ENCODE measurements at places on chromosomes 6 and 20.
A peak's percentile ranks its signal among the peaks of the same experiment; 100 is the strongest.

- DNase-seq, result no peak
These were observed 37.9 kb upstream of the JARID2 start for GRCh38 chr6:15207923-15208322.

DNA sequence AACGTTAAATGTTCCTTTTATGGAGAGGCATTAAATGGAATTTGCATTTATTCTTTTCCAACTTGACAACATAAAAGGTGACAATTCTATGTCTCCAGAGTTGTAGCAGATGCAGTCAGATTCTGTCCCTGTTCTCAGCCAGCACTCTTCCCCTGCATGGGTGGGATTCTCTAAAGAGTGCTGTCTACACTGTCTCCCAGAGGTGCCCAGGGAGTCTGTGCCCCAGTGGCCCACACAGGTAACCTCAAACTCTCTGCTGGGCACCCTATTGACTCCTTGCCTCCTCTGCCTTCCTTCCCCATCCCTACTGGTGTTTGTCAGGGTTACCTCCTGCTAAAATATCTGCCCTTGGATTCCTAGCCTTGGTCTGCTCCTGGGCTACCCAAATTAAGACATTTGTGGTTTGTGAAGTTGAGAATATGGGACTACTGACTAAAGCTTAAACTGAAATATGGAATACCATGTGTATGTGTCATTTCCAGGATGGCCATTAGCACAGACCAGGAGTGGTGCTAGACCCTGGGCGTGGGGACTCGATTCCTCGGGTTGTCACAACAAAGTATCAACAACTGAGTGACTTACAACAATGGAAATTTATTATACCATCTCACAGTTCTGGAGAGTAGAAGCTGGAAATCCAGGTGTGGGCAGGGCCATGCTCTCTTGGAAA is 284.7 kb downstream of the CDH26 start:
- DNase-seq, result no peak

- no peak for DNase-seq
These were observed 30.5 kb downstream of the CDKAL1 start for GRCh38 chr6:20564777-20565176.

GRCh38 chr20:18058661-18059467 is 1.1 kb upstream of the OVOL2 start:
- DNase-seq, result peak; percentile 89

DNA sequence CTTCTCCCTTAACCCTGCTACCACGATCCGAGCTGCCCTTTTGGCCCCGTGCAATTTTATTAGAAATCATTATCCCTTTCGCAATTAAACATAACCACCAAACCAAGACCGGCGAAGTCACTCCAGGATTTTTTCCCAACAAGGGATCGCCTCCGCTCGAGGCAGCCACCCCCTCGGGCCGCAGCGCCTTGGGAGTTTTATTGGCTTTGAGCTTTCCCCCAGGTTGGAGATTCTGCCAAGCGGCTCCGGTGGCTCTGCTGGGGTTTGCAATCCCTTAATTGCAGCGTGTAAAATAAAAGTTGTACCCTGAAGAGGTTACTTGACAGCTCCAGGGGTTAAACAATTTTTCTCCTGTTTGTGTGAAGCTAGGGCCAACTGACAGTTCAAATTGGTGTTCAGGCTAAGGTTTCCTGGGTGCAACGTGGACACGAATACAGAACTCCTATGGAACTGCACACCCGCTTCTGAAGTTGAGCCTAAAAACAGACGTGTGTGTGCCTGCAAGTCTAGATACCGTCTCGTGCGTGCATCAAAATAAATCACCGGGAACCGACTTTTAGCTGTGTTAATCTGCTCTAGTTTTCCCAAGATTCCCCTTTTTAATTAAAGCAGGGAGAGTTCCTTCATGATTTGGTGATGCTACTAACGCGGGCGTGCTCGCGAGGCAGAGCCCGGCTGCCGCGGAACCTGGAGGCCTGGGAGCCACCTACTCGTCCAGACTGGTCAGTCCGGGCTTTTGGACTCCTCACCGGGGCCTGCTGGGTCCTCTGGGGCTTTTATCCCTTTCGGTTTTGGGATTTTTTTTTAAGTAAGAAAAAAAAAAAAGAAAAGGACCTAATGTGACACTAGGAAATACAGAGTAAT is 975 bp upstream of the TFAP2A start:
- DNase-seq, result no peak

DNA sequence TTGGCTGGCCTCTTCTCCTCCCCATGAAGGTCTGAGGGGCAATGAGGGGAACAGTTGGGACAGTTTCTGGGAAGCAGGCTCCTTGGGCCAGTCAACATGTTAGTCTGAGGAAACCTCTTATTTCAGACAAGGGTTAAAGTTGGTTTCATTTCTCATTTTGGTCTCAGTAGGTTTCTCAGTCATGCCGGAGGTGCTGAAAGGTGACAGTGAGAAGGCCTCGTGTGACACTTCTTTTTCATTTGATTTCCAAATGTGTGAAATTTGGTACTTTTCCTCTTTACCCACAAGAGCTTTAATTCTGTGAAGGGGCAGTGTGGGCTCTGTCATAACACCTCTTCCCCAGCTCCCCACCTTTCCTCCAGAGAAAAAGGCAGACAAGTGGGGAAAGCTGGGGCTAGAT is 7.5 kb upstream of the GLP1R start:
- DNase-seq, result no peak

DNA sequence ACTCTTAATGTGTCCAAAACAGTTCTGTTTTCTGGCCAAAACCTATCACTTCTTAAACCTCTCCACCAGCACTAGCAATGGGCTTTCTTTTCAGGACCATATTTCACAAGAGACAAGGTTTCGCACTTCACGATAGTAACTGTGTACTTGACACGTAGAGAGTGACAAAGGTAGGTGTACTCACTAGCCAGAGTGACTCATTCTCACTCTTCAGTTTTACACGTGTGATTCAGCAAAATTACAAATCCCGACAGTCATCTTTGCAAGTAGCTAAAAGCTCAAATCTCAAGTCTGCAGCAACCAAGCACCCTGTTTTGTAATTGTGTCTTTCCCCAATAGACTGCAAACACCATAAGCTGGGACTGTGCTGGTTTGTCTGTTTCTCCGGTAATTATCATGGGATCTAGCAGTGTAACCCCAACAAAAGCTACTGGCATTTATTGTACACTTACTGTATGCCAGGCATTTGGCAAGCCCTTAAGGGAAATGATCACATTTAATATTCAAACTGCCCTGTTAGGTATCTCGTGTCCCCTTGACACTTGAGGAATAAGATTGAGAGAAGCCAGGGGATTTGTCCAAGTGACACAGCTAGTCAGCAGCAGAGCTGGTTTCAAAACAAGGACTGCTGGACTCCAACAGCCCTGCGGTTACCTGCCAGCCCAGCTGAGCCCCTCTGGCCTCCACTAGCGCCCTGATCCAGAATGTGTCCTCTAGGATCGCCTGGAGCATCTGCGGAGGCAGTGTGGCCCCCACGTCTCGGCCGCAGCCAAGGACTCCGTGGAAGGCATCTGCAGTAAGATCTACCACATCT is 9.9 kb downstream of the PCIF1 start:
- DNase-seq, result no peak

DNA sequence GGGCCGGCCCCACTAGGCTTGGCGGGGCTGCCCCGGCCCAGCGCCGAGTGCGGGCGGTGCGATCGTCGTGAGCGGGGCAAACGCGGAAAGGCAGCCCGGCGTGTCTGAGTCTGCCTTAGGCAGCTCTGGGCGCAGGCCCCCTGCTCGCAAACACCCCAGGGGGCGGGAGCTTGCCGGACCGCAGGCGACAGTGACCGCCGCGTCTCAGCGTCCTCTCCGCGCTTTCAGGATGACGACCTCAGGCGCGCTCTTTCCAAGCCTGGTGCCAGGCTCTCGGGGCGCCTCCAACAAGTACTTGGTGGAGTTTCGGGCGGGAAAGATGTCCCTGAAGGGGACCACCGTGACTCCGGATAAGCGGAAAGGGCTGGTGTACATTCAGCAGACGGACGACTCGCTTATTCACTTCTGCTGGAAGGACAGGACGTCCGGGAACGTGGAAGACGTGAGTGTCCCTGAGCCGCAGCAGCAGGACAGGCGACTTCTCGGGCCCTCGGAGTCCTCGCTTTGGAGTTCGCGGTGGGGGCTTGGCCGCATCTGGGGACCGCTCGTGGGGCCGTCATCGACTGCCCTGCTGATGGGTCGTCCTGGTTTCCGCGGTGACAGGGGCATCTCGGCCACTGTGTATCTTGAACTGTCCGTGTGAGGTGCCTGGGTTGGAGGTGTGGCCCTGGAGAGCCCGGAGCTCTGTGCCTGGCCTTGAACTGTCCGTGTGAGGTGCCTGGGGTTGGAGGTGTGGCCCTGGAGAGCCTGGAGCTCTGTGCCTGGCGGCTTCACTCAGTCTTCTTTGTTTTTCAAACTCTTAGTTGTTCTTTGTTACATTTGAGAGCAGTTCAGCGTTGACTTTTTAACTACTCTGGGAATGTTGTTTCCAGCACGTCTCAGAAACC is 786 bp downstream of the ADRM1 start:
- no peak for DNase-seq

DNA sequence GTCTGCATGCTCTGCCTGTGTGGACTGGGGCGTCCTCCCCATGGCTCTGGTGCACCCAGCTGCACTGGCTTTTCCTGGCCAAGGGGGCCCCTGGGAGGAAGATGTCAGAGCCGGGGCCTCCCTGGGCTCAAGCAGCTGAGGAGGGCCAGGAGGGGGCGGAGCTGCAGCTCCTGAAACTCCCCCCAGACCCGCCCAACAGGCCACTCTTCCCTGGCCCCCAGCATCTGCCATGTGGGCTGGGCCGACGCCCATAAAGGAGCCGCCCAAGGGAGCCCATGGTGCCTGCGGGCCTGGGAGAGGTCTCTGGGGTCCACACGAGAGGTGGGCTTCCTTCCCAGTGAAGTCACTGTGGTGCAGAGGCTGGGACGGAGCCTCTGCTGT is 4.0 kb downstream of the RBBP8NL start:
- DNase-seq, result no peak

- DNase-seq, result no peak
These were observed 51.2 kb downstream of the VAPB start for GRCh38 chr20:58440021-58440767.

GRCh38 chr6:36643977-36644376 is 34.5 kb upstream of the CDKN1A start:
- DNase-seq, result no peak

GRCh38 chr6:76876922-76877553 is 586.3 kb downstream of the HTR1B start:
- DNase-seq, result peak; percentile 87

DNA sequence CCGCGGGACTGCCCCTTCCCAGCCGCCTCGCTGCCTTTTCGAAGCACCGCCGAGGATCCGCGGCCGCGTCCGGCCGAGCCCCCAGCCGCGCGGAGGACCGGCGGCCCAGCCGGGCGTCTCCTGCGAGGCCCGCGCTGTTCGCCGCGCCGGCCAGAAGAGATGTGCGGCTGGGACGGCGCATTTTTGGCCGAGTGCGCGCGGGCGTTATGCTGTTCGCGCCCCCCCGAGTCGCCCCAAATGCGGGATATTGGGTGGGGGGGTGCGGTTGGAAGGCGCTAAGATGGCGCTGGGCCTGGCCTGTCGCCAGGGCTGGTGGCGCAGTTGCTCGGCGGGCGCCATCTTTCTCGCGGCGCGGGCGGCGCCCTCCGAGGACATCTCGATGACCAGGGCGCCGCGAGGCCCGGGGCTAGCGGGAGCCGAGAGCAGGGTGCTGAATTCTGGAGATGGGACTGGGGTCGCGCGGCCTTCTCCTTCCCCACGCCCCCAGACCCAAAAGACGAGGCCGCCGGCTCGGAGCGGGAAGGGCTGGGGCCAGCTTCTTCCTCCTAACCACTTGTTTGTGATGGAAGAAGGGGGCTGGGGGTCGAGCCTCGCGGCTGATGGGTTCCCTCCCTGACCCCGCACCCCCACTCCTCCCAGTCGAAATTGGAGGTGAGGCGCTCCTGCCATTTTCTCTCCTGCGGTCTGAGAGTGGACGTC is 1.5 kb downstream of the BICRAL start:
- peak; percentile 79 for DNase-seq

GRCh38 chr6:142187209-142187608 is 40.1 kb downstream of the VTA1 start:
- DNase-seq, result peak; percentile 46

DNA sequence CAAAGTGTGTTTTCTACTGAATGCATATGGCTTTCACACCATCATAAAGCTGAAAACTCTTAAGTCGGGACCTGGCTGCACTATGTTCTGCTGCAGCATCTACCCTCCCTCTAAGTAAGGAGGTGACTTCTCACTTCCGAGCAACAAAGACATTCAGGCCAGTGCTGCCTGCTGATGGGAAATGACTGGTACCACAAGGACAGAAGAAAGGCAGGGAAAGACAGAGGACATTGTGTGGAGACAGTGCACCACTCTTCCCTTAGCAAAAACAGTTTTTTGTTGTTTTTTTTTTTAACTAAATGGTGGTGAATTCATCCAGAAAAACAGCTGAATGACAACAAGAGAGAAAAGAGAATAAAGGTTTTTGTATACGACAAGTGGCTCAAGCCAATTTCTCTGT is 81.5 kb downstream of the MAP7 start:
- no peak for DNase-seq

DNA sequence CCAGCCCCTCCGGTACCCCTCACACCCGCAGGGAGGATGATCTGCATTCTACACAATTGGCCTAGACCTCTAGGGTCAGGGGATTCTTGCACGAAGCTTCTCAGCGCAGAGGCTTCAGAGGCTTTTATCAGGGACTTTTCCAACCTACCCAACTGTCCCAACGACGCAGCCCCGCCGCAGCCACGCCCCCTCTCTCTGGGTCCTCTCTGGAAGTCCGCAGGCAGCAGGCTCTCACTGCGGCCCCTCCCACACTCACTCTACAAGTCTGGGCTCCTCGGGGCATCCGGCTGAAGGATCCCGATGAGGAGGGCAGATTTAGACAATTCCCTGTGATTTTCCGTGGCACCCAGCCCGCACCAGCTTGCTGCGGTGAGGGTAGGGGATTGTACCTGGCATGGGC is 227.7 kb upstream of the RNF24 start:
- DNase-seq, result no peak

DNA sequence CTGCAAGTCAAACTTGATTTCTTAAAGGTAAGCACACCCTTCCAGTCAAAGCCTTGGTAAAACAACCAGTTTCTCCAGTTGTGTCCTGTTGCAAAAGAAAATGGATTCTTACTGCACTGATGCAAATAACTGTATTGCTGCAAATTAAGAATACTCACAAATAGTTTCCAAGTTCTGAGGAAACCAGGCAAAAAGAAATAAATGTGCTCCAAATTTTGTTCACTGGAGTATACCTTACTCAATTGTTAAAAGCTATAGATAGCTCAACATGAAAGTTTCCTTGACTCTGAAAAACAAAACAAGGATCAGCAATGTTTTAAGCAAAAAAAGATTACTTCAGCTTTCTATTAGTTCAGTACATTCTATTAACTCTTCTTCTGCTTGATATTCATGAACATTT is 75.2 kb downstream of the SLC16A10 start:
- no peak for DNase-seq

DNA sequence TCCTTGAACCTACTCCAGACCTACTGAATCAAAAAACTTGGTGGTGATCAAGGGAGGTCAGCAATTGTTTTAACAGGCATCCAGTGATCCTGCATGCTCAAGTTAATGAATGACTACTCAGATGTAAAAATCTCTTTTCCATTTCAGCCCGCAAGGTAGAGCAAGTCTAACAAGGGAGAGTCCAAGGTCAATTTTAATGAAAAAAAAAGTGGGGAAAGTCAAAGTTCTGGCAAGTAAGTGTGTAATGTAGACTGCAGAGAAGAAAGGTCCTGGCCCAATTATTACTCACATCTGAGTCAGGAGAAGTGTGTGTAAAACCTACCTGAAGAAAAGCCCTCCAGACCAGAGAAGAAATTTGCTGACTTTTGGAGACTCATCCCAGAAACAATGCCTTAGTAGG is 193.5 kb downstream of the UBE3D start:
- no peak for DNase-seq

- peak; percentile 20 for DNase-seq
These were observed 285.4 kb downstream of the THBS2 start for GRCh38 chr6:168968228-168968627.

- no peak for DNase-seq
These were observed 13.9 kb upstream of the KLHL31 start for GRCh38 chr6:53679446-53679933.

Measured in NCI-H345 (cell line).